ENCODE measurements at places on chromosomes 5 and 9.

DNA sequence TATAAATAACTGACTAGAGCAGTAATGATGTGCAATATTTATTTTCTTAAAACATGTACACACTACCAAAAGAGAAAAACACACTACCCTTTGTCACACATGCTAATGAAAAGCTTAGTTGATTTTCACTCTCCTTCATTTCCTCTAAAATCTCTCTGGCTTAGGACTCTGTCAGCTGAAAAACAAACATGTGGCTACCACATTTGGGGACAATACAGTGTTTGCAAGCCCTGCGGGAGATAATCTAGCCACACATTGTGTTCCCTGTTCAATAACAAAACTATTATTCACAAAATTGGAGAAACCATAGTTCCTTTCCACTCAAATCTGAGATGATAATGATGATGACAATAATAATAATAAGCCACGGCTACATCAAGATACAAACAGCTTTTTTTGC, 3.5 kb upstream of the LOX start:
- no peak for DNase-seq

GRCh38 chr9:133786371-133786753, 48.2 kb upstream of the SARDH start:
- DNase-seq: no peak

DNA sequence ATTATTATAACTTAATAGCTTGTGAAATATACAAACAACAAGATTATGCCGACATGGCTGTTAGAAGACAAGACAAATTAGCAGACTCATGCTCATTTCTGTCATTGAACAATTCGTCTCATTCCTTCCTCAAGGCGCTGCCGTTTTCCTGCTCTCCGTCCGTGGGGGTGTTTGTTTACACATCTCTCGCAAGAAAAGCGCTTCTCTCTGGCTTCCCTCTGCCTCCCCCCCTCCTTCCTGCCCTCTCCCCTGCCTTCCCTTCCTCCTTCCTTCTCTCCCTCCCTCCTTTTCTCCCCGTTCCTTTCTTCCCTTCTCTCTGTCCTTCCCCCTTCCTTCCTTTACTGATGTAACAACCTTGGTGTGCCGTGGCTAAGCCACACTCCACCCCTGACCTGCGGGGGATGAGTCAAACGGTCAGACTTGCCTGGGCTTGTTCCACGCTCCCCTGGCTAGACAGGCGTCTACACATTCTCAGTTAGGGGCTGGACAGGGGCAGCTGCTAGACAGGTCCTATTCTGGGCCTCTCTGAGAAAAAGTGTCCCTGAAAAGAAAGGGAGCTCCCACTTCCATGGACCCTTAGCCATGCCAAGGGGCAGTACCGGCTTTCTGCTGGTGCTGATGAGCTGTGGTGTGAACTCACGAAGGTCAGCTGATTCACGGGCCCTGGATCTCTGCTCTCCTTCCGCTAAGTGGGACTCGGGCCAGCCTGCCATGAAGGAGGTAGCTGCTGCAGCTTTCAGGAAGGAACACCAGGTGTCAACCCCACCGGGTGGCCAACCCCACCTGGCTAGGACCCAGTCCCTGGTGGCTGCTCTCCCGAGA, 32.0 kb upstream of the SPTLC1 start:
- no peak for DNase-seq

DNA sequence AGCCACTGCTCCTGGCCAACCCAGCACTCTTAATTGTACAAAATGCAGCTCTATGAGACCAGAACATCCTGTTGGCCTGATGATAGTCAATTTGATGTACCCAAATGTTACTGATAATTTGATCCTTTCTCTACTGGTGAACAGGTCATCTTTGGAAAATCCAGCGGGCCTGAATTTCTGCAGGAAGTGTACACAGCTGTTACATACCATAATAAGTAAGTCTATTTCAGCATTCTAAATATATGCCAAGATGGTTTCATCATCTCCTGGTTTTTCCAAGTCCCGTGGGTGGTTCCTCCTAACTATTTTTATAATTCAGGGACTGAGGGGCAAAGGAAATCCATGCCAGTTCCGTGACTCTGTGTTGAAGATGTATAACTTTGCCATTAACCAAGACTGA, 155.4 kb downstream of the DOCK8 start:
- DNase-seq: no peak

DNA sequence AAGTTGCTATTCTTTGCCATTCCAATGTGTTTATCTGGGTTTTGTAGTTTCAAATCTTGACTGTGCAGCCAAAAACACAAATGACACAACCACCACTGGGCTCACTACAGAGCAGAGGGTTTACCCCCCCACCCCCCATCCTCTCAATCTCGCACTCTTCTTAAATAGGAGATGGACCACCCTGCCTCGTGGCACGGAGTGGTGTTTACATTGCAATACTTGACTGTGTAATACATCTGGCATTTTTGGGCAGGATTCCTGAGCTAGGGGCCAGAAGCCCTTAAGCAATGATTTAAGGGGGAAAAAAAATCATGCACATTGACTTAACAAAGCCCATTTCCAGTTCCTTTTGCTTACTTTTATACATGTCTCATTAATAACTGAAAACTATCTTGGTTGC, 19.0 kb downstream of the PTCH1 start:
- no peak for DNase-seq

GRCh38 chr9:69136779-69137178, 37.3 kb upstream of the TJP2 start:
- no peak for DNase-seq

DNA sequence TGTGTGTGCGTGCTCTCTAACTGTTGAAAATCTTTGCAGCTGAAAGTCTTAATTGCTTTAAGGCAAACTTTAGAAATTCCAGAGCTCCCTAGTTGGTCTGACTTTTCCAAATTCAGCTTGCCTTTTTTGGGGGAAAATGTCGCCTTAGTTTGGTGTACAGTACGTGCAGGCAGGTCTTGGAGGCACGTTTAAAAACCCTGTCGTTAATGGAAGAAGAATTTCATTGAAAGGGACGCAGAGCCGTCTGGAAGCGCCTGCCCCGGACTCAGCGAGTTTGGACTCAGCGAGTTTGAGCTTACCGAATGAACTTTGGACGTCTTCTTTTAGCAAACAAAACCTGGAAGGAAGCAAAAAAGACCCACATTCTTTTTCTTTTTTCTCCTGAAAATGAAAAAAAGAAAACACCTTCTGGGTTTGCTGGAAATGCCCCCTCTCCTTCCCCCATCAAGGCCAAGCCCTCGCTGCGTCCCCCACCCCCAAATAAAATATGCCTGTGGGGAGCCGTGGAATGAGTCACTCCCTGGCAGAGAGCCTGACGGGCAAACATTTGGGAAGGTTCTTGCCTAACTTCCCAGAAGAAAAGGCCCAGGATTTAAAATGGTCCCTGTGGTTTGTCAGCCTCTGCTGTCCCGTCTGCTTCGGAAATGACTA, 1.5 kb downstream of the NEK6 start:
- DNase-seq: no peak

GRCh38 chr5:107607671-107608345, 62.9 kb downstream of the EFNA5 start:
- no peak for DNase-seq

- no peak for DNase-seq
Measured at GRCh38 chr5:158722940-158723339, 376.8 kb downstream of the EBF1 start.

DNA sequence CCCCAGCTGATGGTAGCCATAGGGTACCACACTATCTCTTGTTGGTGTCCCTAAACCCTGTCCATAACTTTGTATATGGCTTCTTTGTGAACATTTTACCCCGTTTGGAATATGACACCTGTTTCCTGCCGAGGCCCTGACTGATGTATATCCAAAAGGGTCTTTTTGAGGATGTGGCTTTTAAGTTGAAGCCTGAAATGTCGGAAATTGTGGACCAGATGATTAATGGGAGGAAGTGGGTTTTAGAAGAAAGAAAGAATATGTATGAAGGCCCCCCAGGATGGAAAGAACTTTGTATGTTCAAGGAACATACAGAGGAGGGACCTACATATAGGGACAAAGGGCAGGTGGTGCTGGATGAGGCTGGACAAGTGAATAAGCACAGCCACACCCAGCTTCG, 16.7 kb upstream of the TNFSF8 start:
- no peak for DNase-seq

GRCh38 chr9:98784831-98785806, 11.2 kb downstream of the ANKS6 start:
- no peak for DNase-seq

DNA sequence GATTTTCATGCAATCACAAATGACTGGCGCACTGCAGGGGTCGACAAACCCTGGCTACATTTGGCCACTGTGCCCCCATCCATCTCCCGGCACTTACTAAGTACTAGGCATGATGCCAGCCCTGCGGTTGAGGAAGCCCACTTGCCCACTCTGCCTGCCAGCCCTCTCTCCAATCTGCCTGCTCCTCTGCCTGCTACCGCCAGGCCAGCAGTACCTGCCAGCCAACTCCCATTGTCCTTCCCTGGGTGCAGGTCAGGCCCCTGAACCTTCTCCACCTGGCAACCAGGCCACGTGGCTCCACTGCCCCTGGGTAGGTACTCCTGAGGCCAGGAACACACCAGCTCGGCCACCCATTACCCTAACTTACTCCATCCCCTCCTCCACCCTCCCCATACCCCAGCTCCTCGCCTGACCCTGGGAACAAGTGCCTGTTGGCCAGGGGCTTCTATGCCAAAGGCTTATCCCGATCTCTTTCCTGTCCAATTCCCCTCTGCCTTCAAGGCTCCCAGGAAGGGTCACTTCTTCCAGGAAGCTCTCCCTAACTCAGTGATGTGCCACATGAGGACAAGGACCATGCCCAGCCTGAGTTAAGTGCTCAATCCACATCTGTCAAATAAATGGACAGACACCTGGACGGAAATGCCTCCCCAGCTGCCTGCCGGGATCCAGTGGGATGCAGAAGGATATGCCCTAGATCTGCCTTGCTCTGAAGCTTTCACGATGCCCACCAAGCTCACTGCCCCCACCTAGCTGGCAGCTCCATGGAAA, 6.6 kb downstream of the EEIG1 start:
- no peak for DNase-seq

DNA sequence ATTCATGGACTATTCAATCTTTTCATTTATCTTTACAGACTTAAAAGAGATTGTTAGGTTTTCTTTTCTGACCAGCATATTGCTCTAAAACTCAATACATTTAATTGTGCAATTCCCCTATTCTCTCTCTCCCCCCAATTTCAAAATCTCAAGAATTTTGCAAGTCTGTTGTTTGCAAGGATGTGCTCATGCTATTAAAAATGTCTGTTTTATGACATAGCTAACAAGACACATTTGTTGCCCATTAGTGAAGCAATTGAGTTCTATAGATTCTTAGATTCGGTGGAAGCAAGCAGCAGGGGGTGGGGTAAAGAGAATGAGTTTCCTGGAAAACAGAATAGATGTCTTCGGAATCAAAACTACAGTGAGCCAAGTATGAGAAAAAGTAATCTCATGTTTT, 8.5 kb upstream of the CSNK1A1 start:
- no peak for DNase-seq

GRCh38 chr9:131620764-131621520, 75.6 kb downstream of the PRRT1B start:
- DNase-seq: no peak

GRCh38 chr9:116546711-116547581, 140.2 kb upstream of the TRIM32 start:
- no peak for DNase-seq

DNA sequence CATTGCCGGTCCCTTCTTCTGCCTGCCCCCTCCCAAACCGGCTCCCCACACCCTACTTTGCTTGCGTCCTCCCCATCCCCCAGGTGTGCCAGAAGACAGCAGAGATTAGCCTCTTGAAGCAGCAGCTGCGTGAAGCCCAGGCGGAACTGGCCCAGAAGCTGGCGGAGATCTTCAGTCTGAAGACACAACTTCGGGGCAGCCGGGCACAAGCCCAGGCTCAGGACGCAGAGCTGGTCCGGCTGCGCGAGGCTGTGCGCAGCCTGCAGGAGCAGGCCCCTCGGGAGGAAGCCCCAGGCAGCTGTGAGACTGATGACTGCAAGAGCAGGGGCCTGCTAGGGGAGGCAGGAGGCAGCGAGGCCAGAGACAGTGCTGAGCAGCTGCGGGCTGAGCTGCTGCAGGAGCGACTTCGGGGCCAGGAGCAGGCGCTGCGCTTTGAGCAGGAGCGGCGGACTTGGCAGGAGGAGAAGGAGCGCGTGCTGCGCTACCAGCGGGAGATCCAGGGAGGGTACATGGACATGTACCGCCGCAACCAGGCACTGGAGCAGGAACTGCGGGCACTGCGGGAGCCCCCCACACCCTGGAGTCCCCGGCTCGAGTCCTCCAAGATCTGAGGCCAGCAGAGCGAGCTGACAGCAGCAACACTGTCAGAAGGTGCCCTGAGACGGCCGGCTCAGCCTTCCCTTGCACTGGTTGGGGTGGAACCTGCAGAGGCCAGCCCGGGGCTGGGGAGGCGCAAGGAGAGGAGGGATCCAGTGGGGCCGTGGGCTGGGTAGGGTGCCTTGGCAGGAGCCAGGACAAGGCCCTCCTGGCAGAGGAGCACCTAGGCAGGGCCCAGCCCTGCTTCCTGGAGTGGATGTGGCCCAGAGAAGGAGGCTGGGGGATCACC, 8.3 kb downstream of the N4BP3 start:
- no peak for DNase-seq

- no peak for DNase-seq
Measured at GRCh38 chr5:160665460-160665859, 186.6 kb downstream of the ATP10B start.

DNA sequence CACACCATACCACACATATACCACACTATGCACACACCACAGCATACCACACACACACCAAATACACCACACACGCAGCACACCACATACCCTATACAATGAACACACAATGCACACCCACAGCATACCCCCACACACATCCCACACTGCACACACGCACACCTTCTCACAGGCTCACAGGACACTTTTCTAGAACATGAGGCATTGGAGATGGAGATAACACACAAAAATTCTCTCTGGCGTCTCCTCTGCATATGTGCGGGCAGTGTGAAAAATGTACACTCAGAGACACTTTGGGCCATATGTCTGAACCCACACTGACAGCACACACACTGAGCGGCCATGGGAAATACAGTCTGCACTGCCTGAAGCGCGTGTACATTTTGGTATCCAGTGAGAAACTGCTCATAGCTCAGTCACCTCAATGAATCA, 278.1 kb downstream of the GADD45G start:
- DNase-seq: no peak

GRCh38 chr5:73999297-73999696, 373.3 kb downstream of the ARHGEF28 start:
- no peak for DNase-seq

DNA sequence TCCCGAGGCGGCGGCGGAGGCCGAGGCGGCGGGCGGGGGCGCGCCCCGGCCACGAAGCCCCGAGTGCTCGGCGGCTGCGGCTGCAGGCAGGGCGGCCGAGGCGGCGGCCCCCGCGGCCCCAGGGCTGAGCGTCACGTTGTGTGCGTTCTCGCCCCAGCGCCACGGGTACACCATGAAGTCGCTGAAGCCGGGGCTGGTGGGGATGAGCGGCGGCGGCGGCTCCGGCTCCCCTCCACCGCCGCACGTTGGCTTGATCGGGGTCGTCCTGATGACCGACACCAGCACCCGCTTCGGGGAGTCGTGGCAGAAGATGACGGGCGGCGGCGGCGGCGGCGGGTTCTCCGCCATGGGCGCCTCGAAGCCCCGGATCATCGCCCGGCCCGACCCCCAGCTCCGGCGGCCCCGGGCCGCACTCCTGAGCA, 498 bp downstream of the ZNF367 start:
- no peak for DNase-seq

Data from stimulated activated CD4-positive, alpha-beta T cell treated with anti-CD3 and anti-CD28 coated beads, TNF-alpha, amount 100 ng/mL, for 4 hours (primary cell).